Tracheal epithelial cell (primary cell): ENCODE measurements at places on chromosomes 5 and 9. TPM values are rescaled to one million over a fixed set of nuclear protein-coding genes. Genes with fewer than 3 reads are reported as not detected.

AP3S1 gene
- total RNA-seq: 83.9 and 103 TPM in 2 replicates

IFNA2 gene
- total RNA-seq: not detected in 2 replicates

PCDHA3 gene
- under 0.01 TPM in 2 replicates for total RNA-seq

IRGM gene
- total RNA-seq: not detected in 2 replicates

GABRB2 gene
- not detected in 2 replicates for total RNA-seq

MAMDC4 gene
- total RNA-seq: 1.1 and 1.9 TPM in 2 replicates

CYLC2 gene
- not detected in 2 replicates for total RNA-seq

PRR16 gene
- total RNA-seq: 0.48 TPM in 1 of 2 replicates, not detected in the other

DMGDH gene
- 2.7 and 9.2 TPM in 2 replicates for total RNA-seq

PCDHGA11 gene
- 2.2 and 2.6 TPM in 2 replicates for total RNA-seq

PTGDS gene
- total RNA-seq: not detected in 2 replicates

SPINK1 gene
- total RNA-seq: 3.6 TPM in 1 of 2 replicates, not detected in the other

DBH gene
- not detected in 2 replicates for total RNA-seq

CCDC152 gene
- 0.21 TPM in 1 of 2 replicates, not detected in the other for total RNA-seq

SLC6A19 gene
- total RNA-seq: not detected in 2 replicates

PNPLA7 gene
- total RNA-seq: 0.21 and 0.24 TPM in 2 replicates

PCDHGC5 gene
- 0.21 and 1.2 TPM in 2 replicates for total RNA-seq

NR6A1 gene
- total RNA-seq: 3.4 and 4.6 TPM in 2 replicates

BTNL8 gene
- total RNA-seq: 0.24 TPM in 1 of 2 replicates, not detected in the other

HABP4 gene
- total RNA-seq: 4.7 and 6.7 TPM in 2 replicates

FAM163B gene
- not detected in 2 replicates for total RNA-seq

INSL4 gene
- total RNA-seq: not detected in 2 replicates

DRD1 gene
- total RNA-seq: not detected in 2 replicates

CCL28 gene
- total RNA-seq: 2.6 and 13.3 TPM in 2 replicates

HACD4 gene
- total RNA-seq: 2.3 and 5.3 TPM in 2 replicates

GRM6 gene
- total RNA-seq: not detected in 2 replicates

TNFSF8 gene
- not detected in 2 replicates for total RNA-seq
